K562 (cell line): ENCODE measurements at places on chromosomes 16 and 17. TPM values are rescaled to one million over a fixed set of nuclear protein-coding genes. Genes with fewer than 3 reads are reported as not detected.
A peak's percentile ranks its signal among the peaks of the same experiment; 100 is the strongest.

DNA sequence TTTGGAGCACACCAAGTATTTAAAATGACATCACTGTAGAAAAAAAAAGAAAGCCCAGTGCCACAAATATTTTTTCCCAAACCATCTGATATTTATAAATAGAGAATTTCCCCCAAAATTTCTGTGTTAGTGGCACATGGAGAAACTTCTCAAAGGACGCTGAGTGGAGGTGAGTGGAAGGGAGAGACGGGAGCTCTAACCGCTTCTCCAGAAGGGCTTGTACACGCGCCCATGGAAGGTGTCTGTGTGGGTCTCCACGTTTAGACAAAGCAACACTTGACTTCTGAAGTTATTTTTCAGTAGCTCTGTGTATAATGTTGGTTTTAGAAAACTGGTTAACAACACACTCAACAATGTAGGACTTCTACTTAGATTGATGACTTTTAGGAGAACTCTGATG is 1.0 kb downstream of the MYOCD start:
- no peak for DNase-seq

DNA sequence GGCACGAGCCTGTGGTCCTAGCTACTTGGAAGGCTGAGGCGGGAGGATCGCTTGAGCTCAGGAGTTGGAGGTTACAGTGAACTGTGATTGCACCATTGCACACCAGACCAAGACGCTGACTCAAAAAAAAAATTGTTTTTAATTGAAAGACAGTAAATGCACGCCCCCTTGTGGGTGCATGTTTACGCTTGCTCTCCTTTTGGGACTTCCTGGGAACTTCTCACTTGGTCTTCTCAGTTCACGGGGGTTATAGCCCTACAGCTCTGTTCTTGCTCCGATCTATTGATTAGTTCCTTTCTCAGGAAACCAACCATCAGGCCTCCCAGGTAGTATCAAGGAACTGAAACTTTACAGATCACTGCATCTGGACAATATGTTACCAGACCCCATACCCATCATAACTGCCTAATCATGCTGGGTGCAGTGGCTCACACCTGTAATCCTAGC is 14.2 kb upstream of the RIPOR1 start:
- peak; percentile 92 for DNase-seq

GRCh38 chr16:77585379-77586251 is 136.7 kb upstream of the NUDT7 start:
- DNase-seq: no peak

DNA sequence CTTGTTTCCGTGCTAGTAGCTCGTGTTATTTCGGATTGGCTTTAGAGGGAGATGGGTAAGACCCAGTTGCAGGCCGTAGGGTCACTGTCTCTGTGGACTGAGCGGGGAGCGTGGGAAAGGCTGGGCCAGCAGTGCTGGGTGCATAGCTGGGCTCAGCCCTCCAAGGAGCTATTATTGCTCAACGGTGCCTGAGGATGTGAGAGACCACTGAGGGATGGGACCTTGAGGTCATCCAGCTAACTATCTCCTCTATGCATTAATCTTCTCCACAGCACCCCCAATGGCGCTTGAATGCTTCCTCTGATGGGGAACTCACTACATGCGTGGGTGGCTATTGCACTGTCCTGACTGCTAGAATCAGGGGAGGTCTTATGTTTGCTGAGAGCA is 126.1 kb upstream of the FOXF1 start:
- DNase-seq: no peak

GRCh38 chr17:63481488-63481870 is 4.6 kb downstream of the ACE start:
- DNase-seq: no peak

- DNase-seq: no peak
These were observed 42.9 kb upstream of the BHLHA9 start for GRCh38 chr17:1227365-1227764.

GRCh38 chr16:6247775-6248174 is 1084.9 kb upstream of the RBFOX1 start:
- DNase-seq: no peak

DNA sequence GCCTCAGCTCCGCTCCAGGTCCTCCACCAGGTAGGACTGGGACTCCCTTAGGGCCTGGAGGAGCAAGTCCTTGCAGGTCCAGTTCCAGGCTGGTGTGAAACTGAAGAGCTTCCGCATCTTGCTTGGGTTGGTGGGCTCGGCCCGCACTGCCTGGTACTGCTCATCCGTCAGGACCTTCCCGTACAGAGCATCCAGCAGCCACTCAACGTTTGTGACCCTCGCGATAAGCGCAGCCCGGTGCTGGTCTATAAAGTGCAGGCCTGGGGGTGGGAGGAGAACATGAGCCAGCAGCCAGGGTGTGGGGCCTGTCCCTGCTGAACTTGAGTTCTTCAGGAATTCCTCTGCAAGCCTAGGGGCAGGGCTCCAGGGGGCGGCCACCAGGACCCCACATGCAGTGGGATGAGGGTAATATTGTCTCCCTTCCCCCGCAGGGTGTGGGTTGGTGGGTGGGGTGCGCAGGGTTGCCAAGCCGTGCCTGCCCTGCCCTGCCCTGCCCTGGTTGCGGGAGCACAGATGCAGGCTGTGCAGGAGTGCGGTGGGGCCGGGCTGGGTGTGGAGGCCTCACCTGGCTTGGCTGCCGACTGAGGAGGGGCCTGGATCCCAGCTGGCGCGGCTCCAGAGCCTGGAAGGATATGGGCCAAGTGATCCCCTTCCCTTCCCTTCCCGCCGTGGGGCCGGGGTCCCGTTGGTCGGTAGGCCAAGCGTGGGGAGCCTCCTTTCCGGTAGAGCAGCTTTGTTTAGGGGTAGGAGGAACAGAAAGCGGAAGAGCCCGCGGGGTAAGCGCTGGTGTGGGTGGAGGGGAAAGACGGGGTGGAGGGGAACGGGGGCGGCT is 762 bp downstream of the PYCARD start:
- peak; percentile 47 for DNase-seq

GRCh38 chr16:11358531-11358930 is 13.3 kb downstream of the RMI2 start:
- no peak for DNase-seq

TMIGD1 gene
- not detected in 2 replicates for total RNA-seq

SLC13A5 gene
- 0.04 and 0.09 TPM in 2 replicates for total RNA-seq
